ENCODE measurements at places on chromosomes 3 and 15. TPM values are rescaled to one million over a fixed set of nuclear protein-coding genes. Genes with fewer than 3 reads are reported as not detected.

DNA sequence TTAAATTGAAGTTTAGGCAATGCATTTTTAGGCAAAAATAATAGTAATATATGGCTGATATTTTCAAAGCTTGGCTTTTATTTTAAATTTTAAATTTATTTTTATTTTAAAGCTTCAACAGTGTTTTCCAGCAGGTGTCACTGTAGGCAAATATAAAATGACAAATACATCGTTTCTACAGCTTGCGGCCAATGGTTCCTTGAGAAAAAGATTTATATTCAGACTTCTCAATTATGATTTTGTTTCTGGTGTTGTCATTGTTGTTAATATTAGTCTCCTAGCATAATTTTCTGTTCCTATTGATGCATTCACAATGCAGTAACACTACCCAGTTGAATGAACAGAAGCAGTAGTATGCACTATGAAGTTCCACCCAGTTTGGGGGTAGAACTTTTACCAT, 220.7 kb upstream of the DNAJC19 start:
- no peak for DNase-seq

DNA sequence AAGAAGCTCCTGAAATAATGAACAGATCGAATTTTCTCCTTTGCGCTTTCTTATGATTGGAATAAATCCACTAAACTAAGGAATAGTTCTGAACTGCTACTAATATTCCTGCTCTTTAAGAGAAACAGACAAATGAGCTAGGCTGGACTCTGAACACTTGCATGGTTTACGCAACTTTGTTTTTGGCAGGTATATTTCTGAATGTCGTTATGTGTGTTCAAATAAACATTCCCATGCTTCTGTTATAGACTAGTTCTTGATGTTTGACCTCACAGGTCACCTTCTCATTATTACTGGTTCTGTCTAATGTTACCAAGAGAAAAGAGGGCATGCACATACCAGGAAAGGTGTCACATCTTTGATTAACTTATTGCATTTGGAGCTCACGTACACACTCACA, 418.2 kb downstream of the EPHB1 start:
- DNase-seq, result no peak

DNA sequence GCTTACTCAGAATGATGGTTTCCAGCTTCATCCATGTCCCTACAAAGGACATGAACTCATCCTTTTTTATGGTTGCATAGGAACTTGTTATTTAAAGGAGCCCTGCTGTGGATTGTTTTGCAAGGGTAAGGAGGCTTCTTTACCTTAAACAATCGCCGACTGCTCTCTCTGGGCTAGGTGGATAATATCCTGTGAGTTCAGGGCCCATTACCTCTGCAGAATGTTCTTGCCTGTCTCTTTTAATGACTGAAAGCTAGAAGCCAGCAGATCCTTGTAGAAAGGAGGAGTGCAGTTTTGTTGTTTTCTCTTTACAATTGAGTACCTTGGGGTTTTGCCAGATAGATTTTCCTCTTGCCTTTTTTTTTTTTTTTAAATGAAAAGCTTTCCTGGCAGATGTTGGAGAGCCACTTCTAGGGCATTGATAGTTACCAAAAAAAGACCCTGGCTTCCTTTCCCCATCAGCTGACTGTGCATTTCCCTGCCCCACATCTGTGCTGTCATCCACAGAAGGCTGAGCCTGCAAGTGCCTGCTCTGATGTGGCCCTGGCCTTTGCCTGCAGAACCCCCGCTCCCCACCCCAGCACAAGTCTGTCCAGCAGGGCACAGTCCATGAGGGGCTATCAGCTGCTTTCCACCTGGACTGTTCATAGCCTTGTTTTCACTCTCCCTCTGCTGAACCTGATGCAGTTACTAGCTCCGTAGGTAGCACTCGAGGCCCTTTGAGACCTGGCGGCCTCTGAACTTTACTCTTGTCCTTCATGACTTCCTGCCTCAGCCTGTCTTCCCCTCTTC, 113.1 kb downstream of the CHCHD6 start:
- no peak for DNase-seq

DNA sequence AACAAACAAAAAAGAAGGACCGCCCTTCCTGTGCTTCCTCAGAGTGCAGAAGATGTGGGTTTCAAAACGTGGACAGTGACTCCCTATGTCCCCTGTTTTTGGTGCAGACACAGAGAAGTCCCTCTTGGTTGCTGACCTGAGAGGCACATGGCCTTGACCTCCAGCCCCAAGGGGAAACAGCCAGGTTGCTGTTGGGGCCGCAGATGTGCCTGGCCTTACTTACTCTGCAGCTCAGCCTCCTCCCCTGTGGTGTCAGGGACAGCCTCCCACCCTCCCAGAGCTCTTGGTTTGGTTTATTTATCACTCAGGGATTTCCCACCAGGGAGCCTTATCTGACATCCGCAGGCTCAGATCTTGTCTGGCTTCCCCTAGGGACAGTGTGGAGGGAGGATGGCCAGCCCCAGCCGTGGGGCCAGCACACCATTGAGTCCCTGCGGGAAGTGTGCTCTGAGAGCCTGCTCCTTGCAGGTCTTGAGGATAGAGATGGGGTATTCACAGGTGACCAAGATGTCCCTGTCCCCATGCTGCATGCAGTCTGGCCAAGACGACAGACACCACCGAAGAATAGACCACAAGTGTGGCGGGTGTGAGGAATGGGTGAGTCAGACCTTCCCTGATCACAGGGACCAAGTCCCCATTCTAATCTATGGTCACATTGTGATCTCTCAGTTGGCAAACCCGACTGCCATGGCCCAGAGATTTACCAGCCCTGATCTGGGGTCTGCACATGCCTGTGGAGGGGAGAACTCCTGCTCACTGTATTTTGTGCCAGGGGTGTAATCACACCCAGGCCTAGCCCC, 134.3 kb upstream of the ABHD17C start:
- no peak for DNase-seq

- no peak for DNase-seq
These were observed 35.3 kb upstream of the P2RY12 start for GRCh38 chr3:151419806-151420205.

TMCO5A gene
- total RNA-seq, result not detected

HYKK gene
- total RNA-seq, result 0.82 TPM

DNA sequence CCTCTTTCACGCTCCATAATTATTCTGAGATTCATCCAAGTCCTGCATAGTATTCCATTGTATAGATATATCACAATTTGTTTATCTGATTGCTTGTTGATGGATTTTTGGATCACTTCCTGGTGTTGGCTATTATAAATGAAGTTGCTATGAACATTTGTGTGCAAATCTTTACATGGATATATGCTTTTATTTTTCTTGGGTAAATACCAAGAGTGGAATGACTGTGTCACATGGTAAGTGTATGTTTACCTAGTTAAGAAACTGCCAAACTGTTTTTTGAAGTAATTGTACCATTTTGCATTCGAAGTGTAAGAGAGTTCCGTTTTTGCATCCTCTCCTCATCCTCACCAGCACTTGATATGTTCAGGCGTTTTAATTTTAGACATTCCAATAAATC, 34.6 kb upstream of the ROPN1 start:
- no peak for DNase-seq

- no peak for DNase-seq
These were observed 13.1 kb upstream of the OSBPL11 start for GRCh38 chr3:125608419-125608818.

- DNase-seq, result no peak
These were observed 193.6 kb downstream of the AGBL1 start for GRCh38 chr15:86273309-86273708.

TAGLN3 gene
- not detected for total RNA-seq

DNA sequence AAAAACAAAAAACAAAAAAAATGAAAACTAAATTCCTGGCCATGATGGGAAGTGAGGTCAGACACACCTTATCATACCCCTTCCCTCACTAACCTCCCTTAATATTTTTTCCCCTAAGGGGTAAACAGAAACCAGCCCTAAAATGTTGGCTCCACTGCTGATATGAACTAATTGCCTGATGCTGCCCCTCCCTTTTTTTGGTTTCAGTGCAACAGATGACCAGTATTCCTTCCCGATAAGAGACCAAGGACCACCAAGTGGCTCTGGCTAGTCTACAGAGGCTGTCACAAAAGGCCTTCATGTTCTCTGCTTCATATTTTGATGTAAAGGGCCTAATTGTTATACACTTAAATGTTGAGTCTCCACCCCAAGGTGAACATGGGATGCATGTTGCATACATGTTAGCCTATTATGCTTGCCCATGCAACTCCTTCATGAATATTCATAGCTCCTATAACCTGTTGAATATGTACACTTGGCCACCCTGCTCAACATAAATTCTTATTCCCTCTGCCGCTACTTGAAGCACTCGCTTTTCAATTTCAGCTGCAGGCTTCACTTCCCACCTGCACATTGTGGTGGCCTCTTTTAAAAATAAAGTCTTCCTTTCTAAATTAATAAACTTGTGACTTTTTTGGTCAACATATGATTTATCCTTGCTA, 12.3 kb upstream of the STAC start:
- DNase-seq, result no peak

CFAP44 gene
- total RNA-seq, result 3.9 TPM

DNA sequence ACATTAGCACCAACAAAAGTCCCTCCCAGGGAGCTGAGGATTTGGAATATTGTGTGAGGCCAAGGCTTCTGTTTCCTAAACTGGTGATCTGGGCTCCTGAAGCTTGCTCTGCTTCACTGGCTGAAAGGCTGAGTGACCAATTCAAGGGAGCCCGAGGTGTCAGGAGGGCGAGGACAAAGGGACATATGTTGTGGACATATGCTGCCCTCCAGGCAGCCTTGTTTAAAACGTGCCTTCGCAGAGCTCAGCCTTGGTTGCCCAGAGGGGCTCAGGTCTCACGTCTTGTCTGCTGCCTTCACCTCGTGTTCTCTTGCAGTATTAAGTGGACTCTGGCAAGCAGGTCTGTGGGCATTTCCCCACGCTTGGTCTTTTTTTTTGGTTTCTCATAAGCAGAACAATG, 7.0 kb downstream of the SLCO3A1 start:
- DNase-seq, result no peak

DNA sequence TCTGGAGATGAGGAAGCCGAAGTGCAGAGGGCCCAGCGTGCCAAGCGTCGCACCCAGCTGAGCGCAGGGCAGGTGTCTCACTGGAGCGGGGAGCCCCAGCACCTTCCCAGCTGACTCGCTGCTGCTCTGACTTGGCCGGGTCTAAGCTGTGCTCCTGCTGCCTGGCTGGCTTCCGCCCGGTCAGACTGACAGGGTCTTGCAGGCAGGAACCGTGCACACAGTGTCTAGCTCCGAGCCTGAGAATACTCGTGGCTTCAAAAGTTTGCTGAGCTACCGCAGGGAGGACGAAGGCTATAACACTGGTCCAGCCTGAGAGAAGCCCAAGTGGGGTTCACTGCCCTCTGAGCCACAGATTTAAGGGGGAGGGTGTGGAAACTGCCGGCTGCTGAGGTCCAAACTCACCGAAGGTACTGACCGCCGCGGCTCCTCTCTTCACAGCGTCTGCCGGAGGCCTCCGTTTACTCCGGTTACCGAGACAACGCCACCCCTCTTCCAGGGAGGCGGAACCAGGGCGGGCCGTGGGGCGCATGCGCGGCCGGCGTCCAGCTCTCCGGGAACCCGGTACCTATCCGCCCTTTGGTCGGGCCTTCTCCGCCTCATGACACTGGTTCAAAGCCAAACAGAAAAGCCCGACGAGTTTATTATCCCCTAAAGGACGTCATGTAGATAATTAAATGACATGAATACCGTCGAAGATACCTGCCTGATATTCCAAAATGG, at the start of gene CFAP44:
Gene CFAP44, minus strand, starts transcription at position 443 of the 720 bp plus-strand sequence. CDS start 7,829 bp downstream, outside the sequence.
- peak; percentile 79 for DNase-seq

- DNase-seq, result no peak
These were observed 248.8 kb downstream of the C3orf38 start for GRCh38 chr3:88398581-88398980.

DNA sequence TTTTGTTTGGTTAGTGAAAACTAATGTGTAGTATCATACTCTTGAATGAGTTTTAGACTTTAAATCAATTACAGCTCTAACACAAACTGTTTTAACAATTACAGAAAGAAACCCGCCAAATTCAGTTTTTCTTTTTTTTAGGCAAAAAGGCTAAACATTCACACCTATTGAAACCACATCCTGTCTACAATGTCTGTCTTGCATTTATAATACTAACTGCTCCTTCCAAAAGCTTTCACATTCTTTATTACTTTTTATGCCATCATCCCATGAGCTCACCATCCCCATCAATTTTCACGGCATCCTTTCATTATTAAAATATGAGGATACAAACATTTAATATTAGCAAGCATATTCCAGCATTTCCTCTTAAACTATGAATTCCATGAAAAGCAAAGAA, 593.3 kb downstream of the FOXP1 start:
- DNase-seq, result peak; percentile 32

- no peak for DNase-seq
These were observed 21.1 kb downstream of the LRTM1 start for GRCh38 chr3:54906763-54907162.

CTXN2 gene
- total RNA-seq, result not detected

NTRK3 gene
- 0.29 TPM for total RNA-seq

DNA sequence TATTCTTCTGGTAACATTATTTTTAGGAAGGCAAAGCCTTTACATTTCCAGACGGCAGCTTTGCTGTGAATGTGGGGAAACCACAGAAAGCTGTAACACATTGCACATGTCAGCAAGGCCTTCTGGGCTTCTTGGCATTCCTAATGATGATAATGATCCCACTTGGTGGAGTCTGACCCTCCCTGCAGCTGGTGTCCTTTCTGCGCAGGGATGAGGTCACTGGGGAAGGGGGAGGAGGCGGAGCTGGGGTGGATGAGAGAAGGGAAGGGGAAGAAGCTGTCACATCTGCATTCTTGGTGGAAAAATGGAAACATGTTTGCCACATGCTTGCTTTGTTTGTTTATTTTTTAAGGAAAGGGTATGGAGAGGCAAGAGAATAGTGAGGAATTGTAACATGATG, 68.6 kb downstream of the FILIP1L start:
- no peak for DNase-seq

KLF15 gene
- total RNA-seq, result 0.18 TPM

GRCh38 chr15:82995938-82996337, 9.9 kb downstream of the RAMAC start:
- no peak for DNase-seq

DNA sequence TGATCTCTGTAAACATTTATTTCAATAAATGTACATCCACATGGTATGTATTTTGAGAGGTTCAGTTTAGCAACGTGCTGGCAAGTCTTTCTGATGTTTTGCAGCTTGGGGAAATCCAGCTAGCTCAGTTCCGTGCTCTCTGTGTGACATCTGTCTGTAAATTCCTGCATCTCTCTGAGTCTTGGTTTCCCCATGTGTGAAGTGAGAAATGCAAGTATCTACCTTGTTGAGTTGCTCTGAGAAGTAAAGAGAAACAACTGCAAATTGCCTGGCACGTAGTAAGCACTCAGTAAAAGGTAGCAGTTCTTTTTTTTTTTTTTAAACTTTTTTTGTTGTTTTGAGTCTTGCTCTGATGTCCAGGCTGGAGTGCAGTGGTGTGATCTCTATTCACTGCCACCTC, 30.2 kb upstream of the MORF4L1 start:
- DNase-seq, result no peak

MFGE8 gene
- 27.1 TPM for total RNA-seq
